Activated naive CD8-positive, alpha-beta T cell treated with anti-CD3 and anti-CD28 coated beads, Interleukin-2, amount 50 U/mL, for 24 hours (primary cell): ENCODE measurements at places on chromosomes 1 and 21.

- H3K36me3 ChIP-seq, result peaks cover 16% of the 10 kb centered on the region
- peaks cover 49% of the 10 kb centered on the region for H3K4me1 ChIP-seq
- no peak for DNase-seq
- no peaks in the 10 kb centered on the region for H3K27me3 ChIP-seq
These were observed 616 bp downstream of the TAF12 start for GRCh38 chr1:28642056-28642846.

- DNase-seq, result no peak
- peaks cover 19% of the 10 kb centered on the region for H3K4me1 ChIP-seq
- H3K27me3 ChIP-seq, result no peaks in the 10 kb centered on the region
- no peak overlapping the region for H3K27ac ChIP-seq
- H3K4me3 ChIP-seq, result no peak overlapping the region
- peaks cover 30% of the 10 kb centered on the region for H3K36me3 ChIP-seq
These were observed 17.8 kb downstream of the OR2B11 start for GRCh38 chr1:247440001-247440620.

GRCh38 chr1:236645016-236645680 is 40.8 kb upstream of the HEATR1 start:
- no peak overlapping the region for H3K4me3 ChIP-seq
- no peaks in the 10 kb centered on the region for H3K4me1 ChIP-seq
- no peak for DNase-seq
- H3K36me3 ChIP-seq, result no peaks in the 10 kb centered on the region
- H3K27ac ChIP-seq, result no peak overlapping the region

- peak; percentile 53 for DNase-seq
- no peaks in the 10 kb centered on the region for H3K27me3 ChIP-seq
- H3K27ac ChIP-seq, result peak within 1 kb of the TSS; percentile 96
- H3K4me3 ChIP-seq, result peak within 1 kb of the TSS; percentile 97
- H3K36me3 ChIP-seq, result peaks cover 38% of the 10 kb centered on the region
These were observed at the start of gene MLLT11 for GRCh38 chr1:151060007-151060656. TSS of gene MLLT11 (plus strand) at chr1:151060397. CDS start at chr1:151067225, 6,828 bp downstream.

DNA sequence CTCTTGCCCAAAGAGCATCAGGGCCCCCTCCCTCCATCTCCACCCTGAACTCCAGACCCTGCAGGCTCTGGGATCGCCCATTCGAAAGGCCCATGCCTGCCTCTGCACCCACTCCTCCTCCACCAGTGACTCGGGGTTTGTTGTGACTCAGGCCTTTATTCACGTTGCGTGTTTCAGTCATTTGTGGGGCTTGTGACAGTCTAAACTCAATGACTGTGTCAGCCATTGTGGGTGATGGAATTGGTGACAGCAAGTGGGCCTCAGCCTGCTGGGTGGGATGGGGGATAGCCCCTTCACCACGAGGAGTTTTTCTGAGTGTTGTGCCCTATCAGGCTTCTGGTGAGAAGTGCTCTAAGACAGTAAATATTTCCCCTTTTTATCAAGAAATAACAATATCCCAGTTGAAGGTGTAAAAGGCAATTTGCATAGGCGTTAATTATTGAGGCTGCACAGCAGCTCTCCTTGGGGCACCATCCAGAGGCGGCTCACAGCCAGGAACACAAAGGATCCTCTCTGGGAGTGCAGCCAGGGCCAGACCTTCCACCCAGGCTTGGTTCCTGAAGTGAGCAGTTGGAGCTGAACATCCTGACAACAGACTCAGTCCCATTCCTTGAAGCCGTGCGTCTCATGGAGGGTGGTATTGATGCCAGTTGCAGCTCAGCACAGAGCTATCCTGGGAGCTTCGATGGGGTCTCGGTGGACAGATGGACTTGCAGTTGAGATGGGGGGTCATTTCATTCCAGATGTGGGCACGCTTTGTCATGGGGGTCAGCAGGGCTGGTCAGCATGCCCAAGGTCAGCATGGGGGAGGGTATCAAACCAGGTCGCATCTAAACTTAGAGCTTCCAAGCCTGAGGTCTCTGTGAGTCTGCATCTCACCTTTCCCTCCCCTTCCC is 135.6 kb upstream of the CACNA1E start:
- H3K36me3 ChIP-seq, result no peaks in the 10 kb centered on the region
- H3K27me3 ChIP-seq, result no peaks in the 10 kb centered on the region
- no peak overlapping the region for H3K27ac ChIP-seq
- peaks cover 13% of the 10 kb centered on the region for H3K4me1 ChIP-seq
- DNase-seq, result no peak
